ENCODE measurements at places on chromosomes 6 and 20.

DNA sequence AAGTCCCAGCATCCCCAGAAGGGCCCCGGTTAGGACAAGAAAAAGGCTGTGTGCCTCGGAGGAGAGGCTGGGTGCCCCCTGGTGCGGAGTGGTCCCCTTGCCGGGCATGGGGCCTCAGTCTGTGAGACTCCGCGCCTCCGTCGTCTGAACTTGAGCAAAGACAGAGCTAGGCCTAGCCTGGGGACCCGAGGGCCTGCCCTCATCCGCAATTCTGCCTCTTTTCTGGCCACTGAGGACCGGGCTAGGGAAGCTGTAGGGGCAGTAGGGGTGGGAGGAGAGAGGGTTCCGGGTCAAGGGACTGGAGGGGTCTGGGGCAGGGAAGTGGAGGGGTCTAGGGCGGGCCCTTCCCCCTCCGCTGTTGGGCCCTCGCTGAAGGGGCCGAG, 550 bp upstream of the HSPA12B start:
- no peak for DNase-seq

DNA sequence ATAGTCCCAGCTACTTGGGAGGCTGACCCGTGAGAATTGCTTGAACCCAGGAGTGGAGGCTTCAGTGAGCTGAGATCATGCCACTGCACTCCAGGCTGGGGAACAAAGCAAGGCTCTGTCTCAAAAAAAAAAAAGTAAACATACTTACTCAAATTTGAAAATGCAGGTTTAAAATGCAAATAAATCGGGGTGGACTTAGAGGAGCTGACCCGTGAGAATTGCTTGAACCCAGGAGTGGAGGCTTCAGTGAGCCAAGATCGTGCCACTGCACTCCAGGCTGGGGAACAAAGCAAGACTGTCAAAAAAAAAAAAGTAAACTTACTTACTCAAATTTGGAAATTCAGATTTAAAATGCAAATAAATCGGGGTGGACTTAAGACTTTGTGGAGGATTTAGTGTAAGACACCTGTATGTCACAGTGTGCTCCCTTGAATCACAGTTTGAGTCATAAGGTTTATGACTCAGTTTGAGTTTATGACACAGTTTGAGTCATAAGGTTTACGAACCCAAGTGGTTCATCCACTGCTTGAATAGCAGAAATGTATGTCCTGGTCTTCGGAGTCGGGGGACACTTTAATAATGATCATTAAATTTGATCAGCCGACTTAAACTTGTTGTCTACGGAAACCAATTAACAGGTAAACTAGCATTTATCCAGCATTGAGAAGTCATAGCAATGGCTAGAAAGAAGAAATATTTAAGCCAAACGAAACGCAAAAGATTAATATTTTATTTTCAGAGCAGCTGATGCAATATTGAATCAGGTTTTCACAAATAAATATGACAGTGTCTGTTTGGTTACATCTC, 6.8 kb upstream of the MRPS10 start:
- peak; percentile 53 for DNase-seq

- DNase-seq = no peak
These were observed 140.8 kb upstream of the PTPN1 start for GRCh38 chr20:50369225-50370035.

DNA sequence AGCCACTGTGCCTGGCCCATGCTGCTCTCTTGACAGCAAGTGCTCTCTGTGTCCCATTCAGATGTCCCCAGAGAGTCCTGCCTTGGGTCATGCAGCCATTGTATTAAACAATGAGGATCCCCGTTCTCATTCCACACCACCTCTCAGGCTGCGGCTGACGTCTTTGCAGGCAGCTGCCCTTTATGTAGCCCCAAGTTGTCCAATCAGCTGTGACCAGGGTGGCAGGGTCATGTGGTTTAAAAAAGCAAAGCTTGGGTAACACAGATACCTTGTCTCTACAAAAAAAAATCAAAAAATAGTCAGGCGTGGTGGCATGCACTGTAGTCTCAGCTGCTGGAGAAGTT, 13.2 kb downstream of the GCNT2 start:
- no peak for DNase-seq

DNA sequence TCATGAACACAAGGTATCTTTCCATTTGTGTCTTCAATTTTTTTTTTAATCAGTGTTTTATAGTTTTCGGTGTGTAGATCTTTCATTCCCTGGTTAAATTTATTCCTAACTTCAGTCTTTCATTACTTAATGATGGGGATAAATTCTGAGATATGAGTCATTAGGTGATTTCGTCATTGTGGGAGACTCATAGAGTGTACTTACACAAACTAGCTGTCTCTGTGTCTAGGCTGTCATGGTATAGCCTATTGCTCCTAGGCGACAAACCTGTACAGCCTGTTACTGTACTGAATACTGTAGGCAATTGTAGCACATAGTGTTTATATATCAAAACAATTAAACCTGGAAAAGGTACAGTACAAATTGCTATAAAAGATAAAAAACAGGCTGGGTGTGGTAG, 42.1 kb downstream of the SMAP1 start:
- peak; percentile 10 for DNase-seq

DNA sequence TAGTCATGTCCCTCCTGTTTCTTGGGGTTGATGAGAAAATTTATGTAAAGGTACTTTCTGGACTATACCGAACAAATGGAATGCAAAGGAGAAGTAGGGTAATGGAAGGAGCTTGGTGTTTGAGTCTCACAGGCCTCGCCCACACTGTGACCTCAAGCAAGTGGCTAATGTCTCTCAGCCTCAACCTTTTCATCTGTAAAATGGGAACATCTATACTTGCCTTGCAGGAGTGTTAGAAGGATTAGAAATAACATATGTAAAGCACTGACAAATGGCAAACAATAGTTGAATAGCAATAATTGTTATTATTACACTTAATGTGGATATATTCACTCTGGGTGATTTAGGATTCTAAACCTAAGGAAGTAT, 8.9 kb upstream of the PKIG start:
- DNase-seq = no peak

GRCh38 chr6:157438611-157439111, 57.7 kb downstream of the ZDHHC14 start:
- no peak for DNase-seq

- no peak for DNase-seq
These were observed 56.5 kb downstream of the ARMC2 start for GRCh38 chr6:108904741-108905140.

DNA sequence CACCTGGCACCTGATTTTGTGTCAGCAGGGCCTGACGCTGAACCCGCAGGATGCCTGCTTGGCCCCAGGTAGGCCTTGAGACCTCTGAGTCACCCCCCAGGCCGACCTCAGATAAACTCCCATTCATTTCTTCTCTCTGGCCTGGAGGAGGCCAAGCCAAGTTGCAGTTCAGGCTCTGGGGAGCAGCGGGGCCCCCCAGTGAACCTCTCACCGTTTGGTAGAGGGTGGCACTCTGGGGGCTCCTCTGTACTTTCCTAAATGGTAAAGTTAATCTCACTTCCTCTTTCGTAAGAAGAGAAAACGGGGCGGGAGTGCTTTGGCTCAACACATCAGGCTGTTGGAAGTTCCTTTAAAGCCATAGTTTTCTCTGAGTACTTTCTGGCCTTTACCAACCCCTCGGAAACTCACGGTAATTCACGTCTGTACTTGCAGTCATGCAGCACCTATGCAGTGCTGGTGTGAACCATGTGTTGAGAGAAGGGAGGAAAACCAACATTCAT, 2.8 kb downstream of the SIRPA start:
- DNase-seq = no peak

DNA sequence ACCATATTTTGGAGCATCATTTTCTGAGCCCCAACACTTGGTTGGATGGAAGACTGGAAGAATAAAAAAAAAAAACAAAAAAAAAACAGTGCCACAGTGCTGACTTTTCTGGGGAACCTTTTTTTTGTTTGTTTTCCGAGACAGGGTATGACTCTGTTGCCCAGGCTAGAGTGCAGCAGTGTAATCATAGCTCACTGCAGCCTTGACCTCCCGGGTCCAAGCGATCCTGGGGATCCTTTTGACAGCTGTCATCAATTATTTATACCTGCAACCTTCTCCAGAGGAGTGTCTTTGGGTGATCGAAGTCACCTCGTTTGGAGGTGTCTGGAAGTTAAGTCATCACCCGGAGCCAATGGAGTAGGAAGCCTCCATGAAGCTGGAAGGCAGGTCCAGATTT, 7.8 kb upstream of the TPX2 start:
- no peak for DNase-seq
